Naive thymus-derived CD4-positive, alpha-beta T cell (primary cell): ENCODE measurements at places on chromosomes 3 and 15. TPM values are rescaled to one million over a fixed set of nuclear protein-coding genes. Genes with fewer than 3 reads are reported as not detected.

DNA sequence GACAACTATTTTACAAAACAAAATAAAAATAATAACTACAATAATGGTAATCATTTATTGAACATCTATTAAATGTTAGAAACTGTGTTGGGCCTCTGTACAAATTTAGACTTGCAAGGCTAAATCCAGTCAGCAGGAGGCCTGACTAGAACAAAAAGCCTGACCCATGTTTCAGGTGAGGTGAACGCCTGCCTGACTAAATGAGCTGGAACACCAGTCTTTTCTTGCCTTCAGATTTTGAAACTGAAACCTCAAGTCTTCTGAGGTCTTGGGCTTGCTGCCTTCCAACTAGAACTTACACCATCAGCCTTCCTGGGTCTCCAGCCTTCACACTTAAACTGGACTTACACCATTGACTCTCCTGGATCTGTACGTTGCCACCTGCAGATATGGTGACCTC, 706.9 kb downstream of the TBL1XR1 start:
- DNase-seq = no peak

The STRA6 gene
- total RNA-seq = not detected in 2 replicates

The UROC1 gene
- not detected for total RNA-seq

DNA sequence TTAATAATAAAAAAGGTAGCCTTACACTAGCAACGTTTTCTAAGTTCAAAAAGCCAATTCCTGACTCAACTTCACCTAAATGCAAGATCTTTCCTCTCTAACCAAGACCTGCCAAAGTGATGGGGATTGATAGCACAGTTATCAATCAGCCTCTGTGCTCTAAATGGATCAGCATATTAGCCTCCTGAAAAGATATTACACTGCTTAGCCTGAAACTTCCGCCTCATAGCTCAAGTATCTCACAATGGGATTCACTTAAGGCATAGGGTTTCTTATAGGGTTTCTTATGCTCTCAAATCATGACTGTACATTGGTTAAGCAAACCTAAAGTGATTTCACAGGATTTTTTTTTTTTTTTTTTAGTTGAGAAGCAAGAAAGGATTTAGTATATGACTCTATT, 436 bp upstream of the SLC9A9 start:
- DNase-seq = no peak

The SKIL gene
- 79.0 TPM for total RNA-seq

DNA sequence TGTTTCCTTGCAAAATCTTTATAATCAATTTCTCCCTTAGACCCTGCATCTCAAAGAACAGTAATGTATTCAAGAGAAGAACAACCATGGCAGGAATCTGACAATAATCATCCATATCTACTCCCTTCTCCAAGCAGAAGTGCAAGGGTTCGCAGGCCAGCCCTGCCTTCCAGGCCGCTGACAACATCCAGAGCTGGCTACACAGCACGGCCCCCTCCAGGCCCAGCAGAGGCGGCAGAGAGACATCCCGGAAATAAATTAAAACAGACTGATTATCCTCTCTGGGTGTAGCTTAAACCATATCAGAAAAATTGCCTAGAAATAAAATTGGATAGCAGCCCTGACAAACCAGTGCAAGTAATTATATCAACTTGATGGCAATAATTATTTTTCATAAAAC, 223.3 kb downstream of the FAM43A start:
- no peak for DNase-seq

DNA sequence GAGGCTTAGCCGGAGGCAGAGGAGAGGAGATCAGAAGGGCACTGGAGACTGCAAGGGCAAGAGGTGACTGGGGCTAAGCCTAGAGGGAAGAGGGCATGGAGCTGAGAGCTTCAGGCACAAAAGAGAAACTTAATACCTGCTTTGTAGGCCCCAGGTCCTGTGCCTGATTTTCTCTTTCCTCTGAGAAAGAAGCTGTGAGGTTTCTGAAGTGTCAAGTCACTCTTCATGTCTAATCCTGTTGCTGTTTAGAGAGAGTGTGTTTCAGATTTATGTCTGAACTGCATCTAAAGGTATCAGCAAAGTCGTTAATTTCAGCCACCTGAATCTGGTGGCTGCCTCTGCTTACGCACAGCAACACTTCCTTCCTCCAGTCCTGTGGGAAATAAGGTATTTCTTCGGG, 106.9 kb upstream of the RNU6-1 start:
- no peak for DNase-seq

GRCh38 chr3:152317184-152317583, 48.5 kb downstream of the MBNL1 start:
- no peak for DNase-seq

The ARHGAP31 gene
- total RNA-seq = 3.0 TPM

DNA sequence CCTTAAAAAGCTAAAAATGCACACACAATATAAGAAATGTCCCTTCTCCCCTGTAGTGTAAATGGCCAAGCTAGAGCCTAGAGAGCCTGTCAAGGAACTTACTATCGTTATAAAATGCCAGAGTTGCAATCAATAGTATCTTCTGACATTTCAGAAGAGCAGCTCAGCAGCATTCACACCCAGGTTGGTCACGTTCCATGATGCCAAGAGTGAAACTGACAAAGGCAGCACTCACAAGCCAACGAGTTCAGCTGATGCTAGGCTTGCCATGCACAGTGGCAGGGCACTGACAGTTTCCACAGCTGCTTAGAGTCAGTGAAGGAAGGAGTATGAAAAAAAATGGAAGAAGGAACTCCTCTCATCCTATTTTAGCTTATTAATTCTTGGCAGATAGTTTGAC, 331.4 kb upstream of the CCDC54 start:
- DNase-seq = no peak

GRCh38 chr3:168123201-168124176, 27.8 kb upstream of the GOLIM4 start:
- DNase-seq = no peak

The HES1 gene
- total RNA-seq = 3.9 and 4.4 TPM in 2 replicates

- no peak for DNase-seq
Observed at GRCh38 chr3:100335434-100335833, 877 bp downstream of the NIT2 start.

- no peak for DNase-seq
Observed at GRCh38 chr3:188104050-188104449, 49.9 kb upstream of the LPP start.

The RNU5B-1 gene
- not detected for total RNA-seq

DNA sequence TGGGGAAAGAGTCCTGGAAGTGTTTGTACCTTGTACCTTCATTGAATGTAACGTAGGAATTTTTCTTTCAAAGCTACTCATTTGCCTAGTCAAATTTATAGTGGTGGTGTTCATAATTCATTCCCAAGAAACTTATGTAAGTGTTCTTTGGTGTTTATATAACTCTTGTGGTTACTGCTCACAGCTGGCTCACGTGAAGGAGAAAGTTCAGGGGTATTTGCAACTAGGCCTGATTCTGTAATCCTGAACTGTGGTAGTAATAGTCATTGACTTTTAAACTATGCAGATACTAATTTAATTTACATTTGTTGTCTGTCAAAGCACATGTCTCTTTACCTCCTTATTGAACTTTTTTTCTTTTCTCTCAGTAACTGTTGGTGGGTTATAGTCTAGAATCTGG, 50.5 kb upstream of the TEX264 start:
- DNase-seq = no peak

GRCh38 chr3:158127250-158128219, 17.6 kb downstream of the RSRC1 start:
- no peak for DNase-seq

DNA sequence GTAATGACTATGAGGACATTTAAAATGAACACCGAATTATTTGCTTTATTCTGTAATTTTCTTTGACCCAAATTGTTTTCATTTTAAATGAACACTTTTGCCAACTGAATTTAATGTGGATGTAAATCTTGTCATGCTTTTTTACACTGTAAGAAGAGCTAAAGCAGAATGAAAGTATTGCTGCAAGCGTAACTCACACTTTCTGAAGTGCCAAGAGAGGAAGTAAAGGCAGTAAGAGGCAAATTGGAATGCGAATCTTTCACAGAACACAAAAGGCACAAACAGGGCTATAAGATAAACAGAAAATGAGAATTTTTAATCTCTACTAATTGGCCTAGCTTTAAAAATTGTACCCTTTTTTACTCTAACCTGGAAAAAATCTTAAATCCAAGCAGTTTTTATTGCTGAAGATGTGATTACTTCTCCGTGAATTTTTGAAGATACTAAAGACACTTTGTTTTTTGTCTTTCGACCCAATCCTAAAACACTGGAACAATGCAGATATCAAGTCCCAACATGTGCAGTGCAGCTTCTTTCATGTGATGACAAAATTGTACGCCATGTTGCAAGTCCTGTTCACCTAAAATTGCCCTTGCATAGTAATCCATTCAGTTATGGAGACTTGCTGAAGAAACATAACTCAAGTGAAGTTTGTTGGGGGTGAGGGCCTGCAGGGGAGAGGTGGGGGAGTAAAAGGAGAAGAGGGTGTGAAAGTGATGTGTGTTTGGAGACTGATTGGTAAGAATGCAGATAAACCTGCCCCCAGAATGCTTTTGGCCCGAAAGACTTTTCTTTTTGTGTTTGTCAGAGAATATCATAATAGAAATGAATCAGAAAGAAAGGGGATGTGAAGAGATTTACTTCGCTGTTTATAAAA, 1.4 kb downstream of the ARID3B start:
- no peak for DNase-seq

- DNase-seq = no peak
Observed at GRCh38 chr15:74569731-74570070, 28.7 kb downstream of the ARID3B start.
